ENCODE measurements at places on chromosomes 12 and 14.

GRCh38 chr14:104086210-104086660 is 735 bp downstream of the ASPG start:
- DNase-seq, result no peak

DNA sequence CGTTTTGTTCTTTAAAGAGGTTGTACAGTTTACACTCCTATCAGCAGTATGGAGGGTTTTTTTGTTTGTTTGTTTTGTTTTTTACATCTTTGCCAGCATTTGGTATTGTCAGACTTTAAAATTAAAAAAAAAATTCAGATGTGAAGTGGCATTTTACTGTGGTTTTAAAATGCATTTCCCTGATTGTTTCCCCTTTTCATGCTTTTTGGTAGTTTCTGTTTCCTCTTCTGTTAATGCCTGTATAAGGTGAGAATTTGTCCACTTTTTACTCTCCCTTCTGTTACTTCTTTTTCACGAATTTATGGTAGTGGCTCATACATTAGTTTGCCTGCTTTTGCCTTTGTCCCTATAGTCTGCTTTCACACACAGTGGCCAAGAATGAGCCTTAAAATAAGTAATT is 36.6 kb downstream of the MNAT1 start:
- DNase-seq, result no peak

DNA sequence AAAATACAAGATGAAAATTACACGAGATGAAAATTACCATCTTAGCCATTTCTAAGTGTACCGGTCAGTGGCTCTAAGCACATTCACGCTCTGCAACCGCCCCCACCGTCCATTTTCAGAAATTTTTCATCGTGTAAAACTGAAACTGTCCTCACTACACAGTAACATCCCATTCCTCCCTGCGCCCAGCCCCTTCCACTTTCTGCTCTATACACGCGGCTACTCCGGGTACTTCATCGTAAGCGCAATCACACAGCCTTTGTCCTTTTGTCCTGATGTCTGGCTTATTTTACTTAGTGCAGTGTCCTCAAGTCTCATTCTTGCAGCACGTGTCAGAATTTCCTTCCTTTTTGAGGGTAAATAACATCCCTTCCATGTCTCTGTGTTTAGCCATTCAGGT is 3.6 kb upstream of the GPR132 start:
- no peak for DNase-seq

- DNase-seq, result no peak
These were observed 116.9 kb upstream of the PWP1 start for GRCh38 chr12:107568718-107569117.

- no peak for DNase-seq
These were observed 25.0 kb downstream of the SH2B3 start for GRCh38 chr12:111430433-111431353.

- DNase-seq, result no peak
These were observed 19.0 kb downstream of the IFNG start for GRCh38 chr12:68140556-68140955.

DNA sequence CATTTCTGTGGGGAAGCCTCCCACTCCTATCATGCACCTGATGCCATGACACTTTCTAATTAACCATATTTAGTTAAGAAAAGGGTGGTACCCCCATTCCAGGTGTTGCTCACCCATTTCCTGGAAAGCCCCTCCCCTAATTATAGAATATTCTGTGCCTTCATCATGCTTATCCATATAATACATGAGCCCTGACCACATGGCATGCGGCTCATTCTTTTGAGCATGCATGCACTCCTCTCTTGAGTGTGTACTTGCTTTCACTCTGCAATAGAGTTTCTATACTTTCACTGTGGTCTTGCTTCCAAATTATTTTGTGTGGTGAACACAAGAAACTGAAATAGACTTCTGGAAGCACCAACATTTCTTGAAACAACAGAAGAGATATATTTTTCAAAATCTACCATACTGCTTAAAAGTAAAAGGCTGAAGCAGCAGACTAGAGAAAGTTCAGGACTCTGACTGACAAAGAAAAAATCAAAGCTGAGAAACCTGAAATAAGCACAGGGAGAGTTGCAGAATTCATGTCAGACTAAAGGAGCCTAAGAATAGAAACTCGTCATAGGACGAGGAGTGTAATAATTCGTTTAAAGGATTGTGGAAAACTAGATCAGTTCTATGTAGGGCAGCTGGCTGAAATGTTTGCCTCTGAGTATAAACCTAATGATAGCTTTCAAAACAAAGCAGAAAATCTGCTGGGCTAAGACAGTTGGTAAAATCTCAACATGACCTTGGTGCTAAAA is 144.8 kb downstream of the KITLG start:
- no peak for DNase-seq

Measured in epithelial cell of prostate (primary cell).